CD8-positive, alpha-beta memory T cell (primary cell): ENCODE measurements at places on chromosomes 12 and 14.

- DNase-seq: no peak
Measured at GRCh38 chr12:79658221-79658620, 32.5 kb downstream of the PAWR start.

GRCh38 chr12:8036346-8036745 lies 3.8 kb downstream of the FOXJ2 start:
- DNase-seq: no peak

DNA sequence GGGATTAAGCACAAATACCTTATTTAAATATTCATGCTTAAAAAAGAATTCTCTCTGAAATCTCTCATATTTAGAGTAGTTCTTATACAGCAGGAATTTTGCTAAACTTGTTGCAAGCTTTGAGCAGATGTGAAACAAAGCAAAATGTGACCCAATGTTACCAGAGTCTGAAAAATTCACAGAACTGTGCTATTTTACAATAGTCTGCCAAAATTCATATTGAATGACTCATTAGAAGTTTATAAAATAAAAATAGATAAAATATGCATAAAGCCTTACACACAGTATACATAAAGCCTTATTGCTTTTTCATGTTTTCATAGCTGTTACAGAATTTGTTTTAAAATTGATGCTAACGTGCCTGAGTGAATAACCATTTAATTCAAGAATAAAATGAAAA lies 17.8 kb upstream of the RHOJ start:
- DNase-seq: no peak

DNA sequence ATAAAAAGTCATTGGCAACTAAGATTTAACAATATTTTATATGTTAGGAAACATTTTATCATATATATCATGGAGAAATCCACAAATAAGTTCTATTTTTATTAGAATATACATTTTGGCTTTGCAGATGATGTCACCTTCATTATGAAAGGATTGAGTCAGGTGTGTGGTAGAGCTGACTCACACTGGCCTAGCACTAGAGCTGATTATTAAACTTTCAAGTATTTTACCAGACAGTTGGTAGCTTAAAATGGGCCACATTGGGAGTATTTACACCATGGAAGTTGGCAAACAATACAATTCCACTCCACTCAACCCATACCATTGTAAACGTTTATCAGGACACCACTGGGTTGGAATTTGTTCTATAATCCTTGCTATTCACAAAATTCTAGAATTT lies 1036.6 kb downstream of the TRHDE start:
- DNase-seq: no peak

DNA sequence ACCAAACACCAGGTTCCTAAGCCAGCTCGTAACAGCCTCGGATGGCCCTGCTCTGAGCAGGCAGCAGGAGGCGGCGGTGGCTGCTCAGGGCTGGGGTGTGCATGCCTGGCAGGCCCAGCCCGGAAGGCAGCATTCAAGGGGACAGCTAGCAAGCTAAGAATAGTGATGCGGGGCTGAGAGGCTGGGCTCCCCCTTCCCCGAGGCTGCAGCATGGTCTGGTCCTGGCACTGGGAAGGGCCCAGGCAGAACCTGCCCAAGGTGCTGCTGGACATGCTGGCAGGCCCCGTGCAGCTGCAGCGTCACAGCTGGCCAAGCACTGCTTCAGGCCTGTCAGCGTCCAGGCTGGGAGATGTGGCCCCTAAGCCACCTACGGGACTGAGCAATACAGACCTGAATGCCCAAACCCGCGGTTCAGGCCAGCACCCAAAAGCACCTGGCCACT lies 26.4 kb upstream of the NUDT14 start:
- DNase-seq: no peak

- DNase-seq: no peak
Measured at GRCh38 chr12:89655841-89656240, 52.8 kb downstream of the ATP2B1 start.

DNA sequence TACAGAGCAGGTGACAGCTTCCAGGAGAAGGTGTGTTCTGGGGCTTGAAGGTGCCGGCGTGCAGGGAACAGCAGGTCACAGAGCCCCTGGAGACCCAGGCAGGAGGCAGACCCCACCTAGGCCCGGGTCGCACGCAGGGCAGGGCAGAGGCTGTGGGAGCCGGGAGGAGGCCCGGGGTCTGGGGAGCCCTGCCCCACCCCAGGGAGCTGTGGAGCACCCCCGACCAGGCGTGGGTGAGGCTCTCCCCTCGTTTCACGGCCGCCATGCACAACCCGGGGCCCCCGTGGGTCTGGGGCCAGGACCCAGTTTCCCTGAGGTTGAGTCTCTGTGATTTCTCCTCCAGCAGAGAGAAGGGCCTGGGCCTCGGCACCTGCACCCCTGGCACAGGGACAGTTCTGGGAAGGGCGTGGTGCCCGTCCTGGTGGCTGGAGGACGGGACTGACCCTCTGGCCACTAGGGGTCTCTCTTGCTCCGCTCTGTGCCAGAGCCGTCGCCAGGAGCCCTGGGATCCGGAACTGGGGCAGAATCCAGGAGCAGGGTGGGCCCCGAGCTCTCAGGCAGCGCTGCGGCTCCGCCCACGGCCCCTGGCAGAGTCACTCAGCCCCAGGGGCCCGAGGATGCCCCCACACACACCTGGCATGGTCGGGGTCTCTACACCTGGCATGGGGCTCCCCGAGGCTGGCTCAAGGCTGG lies 75.2 kb upstream of the FBRSL1 start:
- peak; percentile 67 for DNase-seq

DNA sequence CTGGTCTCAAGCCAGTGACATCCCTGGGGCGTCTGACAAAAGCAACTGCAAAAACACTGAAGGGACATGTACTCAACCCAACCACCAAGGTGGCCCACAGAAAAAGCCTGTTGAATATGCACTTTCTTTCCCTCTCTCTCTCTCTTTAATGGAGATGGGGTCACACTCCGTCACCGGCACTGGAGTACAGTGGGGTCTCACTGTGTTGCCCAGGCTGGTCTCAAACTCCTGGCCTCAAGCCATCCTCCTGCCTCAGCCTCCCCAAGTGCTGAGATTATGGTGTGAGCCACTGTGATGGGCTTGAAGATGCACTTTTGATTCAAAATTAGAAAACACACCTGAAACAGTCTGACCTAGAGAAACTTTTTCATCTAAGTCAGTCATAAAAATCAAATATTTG lies 7.2 kb upstream of the CD27 start:
- no peak for DNase-seq

DNA sequence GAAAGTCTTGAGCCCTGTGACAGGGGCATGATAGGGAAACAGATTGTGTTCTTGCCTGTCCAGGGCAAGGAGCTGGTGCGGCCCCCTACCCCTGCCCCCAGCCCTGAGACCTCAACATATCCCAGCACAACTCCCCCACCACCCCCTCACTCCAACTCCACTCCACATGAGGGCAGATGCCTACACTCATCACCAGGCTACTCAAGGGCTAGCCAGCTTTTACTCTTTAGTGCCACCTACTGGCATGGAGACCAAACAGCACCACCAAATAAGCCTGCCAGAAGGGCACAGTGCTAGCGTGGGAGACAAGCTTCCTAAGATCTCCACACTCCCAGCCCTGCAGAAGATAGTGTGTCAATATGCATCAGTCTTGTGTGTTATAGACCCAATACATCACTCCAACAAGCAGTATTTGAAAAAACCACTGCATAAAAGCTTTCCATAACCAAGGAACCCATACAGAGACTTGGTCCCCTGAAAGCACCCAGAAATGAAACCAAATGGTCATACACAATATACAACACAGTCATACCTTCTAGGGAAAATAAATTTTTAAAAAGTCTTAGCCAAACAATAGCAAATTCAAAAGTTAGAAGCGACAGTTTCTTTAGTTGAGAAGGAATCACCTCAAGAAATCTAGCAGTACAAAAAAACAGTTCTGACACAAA lies 154.4 kb downstream of the KCNK10 start:
- peak; percentile 50 for DNase-seq

- no peak for DNase-seq
Measured at GRCh38 chr14:89129570-89129969, 287.5 kb downstream of the FOXN3 start.

DNA sequence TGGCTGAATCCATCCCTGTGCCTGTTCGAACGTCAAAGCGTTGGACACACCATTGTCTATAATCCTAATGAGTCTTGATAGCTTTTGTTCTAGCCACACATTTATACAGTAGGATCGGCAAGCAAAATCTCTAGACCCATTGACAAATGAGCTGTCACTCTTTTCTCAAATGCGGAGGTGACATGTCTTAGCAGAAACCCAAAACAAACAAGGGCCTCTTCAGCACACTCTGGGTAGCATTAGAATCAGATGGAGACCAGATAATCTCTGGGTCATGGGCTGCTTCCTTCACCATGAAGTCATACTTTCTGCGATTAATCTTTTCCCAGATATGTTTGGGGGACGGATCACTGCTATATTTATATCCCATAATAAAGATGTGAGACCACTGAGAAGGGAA lies 100.2 kb downstream of the PLXNC1 start:
- DNase-seq: no peak

- DNase-seq: no peak
Measured at GRCh38 chr14:90774316-90774715, 41.9 kb downstream of the TTC7B start.

DNA sequence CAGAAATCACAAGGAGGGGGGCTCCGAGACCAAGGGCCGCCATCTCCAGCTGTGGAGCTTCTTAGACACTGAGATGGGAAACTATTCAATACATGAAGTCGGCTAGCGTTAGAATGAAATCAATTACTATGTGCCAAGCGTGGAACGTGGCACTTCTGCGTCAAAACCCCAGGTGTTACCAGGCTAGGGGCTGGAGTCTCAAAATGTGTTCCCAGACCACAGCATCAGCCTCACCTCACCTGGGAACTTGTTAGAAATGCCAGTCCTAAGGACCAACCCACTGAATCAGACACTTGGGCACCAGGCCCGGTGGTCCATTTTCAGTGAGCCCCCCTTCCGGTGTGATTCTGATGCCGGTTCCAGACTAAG lies 5.0 kb upstream of the SETD1B start:
- DNase-seq: no peak

GRCh38 chr14:25396128-25396527 lies 346.2 kb upstream of the STXBP6 start:
- DNase-seq: no peak

DNA sequence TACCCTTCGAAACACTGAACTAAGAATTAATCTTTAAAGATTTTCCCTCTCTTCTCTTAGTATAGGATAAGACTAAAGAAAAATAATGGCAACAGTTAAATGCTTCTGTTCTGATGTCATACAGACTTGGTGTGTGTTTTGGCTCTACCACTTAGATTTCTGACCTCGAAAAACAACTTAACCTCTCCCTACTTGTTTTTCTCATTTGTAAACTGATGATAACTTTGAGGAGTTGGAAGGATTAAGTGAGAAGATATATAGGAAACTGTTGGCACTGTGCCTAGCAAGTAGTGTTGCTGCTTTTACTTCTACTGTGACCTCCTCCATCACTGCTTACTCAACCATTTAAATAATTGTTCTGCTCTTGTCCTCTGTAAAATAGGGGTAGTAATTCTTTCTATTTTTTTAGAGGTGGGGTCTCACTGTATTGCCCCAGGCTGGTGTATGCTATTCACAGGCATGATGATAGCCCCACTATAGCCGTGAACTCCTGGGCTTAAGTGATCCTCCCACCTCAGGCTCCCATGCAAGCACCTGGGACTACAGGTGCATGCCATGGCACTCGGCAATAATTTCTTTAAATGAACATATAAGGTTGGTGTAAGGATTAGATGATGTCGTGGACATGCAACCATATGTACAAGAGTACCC lies 22.4 kb downstream of the PALS1 start:
- no peak for DNase-seq

- DNase-seq: no peak
Measured at GRCh38 chr14:78902010-78902623, 731.9 kb downstream of the NRXN3 start.

DNA sequence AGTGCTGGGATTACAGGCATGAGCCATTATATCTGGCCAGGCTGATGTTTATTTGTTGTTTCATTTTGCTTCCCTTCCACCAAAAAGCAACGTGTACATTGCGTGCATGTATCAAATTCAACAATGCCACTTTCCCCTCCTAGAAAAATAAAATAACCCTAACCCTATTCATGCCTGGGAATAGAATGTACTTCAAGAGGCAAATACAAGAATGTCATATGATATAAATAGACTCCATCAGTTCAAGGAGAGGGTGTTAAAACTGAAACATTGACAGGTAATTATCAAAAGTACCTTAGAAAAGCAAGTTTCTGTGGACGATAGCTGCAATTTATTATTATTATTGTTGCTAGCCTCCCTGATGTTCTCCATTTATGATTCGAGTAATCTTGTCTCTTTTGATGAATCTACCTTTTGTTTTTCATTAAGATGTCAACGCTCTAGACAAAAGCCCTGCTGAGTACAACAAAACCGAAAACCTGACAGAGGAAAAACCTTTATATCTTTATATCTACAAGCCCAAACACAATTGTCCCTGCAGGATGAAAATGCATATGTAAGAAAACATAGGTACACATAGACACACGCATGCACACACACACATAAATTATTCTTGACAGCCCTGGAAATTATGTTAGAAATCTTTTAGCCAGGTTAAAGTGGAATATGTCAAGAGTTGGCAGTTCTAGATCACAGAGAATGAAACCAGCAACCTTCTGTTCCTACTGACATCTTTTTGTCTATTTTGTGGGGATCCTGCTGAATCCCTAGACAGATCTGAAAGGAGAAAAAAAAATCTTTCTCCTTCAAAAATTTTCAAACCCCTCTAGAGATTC lies 98.9 kb downstream of the BTG1 start:
- DNase-seq: no peak

DNA sequence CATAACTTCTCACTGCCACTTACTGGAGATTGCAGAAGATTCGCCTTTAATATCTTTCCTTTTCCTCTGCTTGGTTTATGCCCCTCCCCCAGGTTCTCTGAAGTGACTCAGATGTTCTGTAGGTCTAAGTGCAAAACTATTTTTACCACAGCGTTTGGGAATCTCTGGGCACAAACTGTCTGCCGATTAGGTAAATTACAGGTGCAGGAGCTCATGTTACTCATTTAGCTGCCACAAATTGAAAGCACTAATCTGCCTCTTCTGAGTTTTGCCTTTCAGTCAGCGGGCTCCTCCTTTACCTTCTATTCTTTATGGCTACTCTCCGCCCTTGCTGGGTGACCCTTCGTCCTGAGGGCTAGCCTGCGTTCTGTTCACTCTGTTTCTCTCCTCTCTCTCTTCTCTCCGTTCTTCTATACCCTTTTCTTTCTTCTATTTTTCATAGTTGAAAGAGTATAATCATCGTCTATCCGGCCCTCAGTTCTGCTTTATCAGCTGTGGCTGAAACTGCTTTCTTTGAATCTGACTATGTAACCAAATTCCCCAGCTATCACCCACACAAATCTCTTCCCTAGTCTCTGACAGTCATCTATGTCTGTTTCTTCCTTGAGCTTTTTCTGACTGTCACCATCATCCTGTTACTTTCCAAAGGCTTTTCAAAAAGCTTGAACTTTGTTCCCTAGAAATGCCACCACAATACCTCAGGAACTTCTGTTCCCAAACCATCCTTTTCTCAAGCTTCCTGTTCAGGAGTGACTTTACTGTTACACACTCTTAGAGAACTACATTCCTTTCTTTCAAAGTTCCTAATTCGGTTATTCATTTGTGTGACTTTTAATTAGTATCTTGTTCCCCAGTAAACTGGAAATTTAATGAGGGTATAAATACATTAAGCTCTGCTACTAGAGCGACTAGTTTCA lies 4.3 kb upstream of the MYF6 start:
- DNase-seq: no peak
